ENCODE measurements at places on chromosomes 2 and 18. TPM values are rescaled to one million over a fixed set of nuclear protein-coding genes. Genes with fewer than 3 reads are reported as not detected.

- no peaks in the 10 kb centered on the region for H3K36me3 ChIP-seq
- H3K27me3 ChIP-seq: no peaks in the 10 kb centered on the region
- no peaks in the 10 kb centered on the region for H3K4me1 ChIP-seq
- no peak for DNase-seq
Observed at GRCh38 chr18:8224576-8224975, 384.7 kb upstream of the RAB12 start.

DNA sequence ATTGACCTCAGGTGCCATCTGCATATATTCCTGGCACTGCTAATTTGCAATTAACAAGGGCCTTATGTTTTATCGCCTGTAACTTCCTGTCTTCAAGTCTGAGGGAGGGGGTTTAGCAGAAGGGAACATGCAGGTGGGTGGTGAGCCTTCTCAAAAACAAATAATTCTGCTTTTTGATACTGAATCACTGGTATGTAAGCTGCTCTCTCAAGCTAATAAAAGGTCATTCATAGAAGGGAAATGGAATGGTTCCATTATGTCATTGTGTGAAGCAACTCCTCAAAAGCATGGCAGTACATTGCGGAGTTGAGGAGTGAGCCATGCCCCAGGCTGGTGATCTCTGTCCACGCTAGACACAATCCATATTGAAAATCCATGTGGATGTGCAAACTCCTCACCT is 414.8 kb upstream of the ID2 start:
- H3K4me3 ChIP-seq: no peak overlapping the region
- no peak for DNase-seq
- no peaks in the 10 kb centered on the region for H3K27me3 ChIP-seq
- peaks cover 4% of the 10 kb centered on the region for H3K4me1 ChIP-seq
- no peaks in the 10 kb centered on the region for H3K36me3 ChIP-seq

- H3K36me3 ChIP-seq: no peaks in the 10 kb centered on the region
- no peak for DNase-seq
- H3K4me1 ChIP-seq: no peaks in the 10 kb centered on the region
Observed at GRCh38 chr2:20396356-20397000, 45.8 kb upstream of the PUM2 start.

GRCh38 chr2:199197448-199197847 is 260.3 kb downstream of the SATB2 start:
- no peak for DNase-seq
- H3K4me3 ChIP-seq: no peak overlapping the region
- H3K4me1 ChIP-seq: no peaks in the 10 kb centered on the region

GRCh38 chr2:201183365-201183727 is 405 bp downstream of the CASP10 start:
- peaks cover 58% of the 10 kb centered on the region for H3K4me1 ChIP-seq
- no peak overlapping the region for H3K27ac ChIP-seq
- DNase-seq: no peak
- H3K27me3 ChIP-seq: no peaks in the 10 kb centered on the region
- H3K36me3 ChIP-seq: peaks cover 31% of the 10 kb centered on the region

- no peaks in the 10 kb centered on the region for H3K4me1 ChIP-seq
- H3K4me3 ChIP-seq: no peak overlapping the region
- peaks cover 2% of the 10 kb centered on the region for H3K27me3 ChIP-seq
- no peak overlapping the region for H3K27ac ChIP-seq
Observed at GRCh38 chr2:192183296-192183695, 11.4 kb downstream of the TMEFF2 start.

- H3K27ac ChIP-seq: no peak overlapping the region
- H3K27me3 ChIP-seq: no peaks in the 10 kb centered on the region
- H3K36me3 ChIP-seq: no peaks in the 10 kb centered on the region
- no peak for DNase-seq
Observed at GRCh38 chr2:133086176-133086575, 416.2 kb upstream of the LYPD1 start.

The RAB27B gene
- not detected for polyA plus RNA-seq

DNA sequence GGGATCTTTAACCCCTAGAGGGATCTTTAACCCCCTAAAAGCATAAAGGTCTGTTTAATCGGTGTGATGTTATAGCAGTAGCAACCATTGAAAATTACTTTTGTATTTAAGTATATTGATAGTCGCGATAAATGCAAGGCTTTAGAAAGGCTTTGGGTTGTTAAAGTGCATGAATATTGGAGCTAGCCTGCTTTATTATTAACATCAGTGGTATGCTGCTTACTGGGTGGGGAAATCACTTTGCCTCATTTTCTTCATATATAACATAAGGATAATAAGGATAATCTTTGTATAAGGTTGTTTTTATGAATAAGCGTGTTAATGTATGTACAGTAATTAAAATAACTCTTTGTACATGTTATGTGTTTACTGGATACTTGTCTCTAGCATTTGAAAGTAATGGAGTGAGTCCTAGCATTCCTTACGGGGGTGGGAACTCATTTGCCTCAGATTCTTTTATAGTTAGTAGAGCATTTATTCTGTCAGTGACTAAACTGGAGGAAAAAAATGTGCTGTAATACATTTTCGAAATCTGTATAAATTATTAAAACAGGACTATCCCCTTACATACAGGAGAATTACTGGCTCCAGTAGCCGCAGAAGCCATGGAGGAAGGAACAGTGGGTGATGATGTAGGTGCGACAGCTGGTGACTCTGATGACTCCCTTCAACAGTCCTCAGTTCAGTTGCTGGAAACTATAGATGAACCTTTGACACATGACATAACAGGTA is 122.2 kb downstream of the BIRC6 start:
- DNase-seq: no peak
- peaks cover 72% of the 10 kb centered on the region for H3K36me3 ChIP-seq
- no peak overlapping the region for H3K4me3 ChIP-seq
- no peak overlapping the region for H3K27ac ChIP-seq
- H3K4me1 ChIP-seq: peaks cover under 1% of the 10 kb centered on the region
- no peaks in the 10 kb centered on the region for H3K27me3 ChIP-seq

- no peaks in the 10 kb centered on the region for H3K4me1 ChIP-seq
- H3K27me3 ChIP-seq: no peaks in the 10 kb centered on the region
- H3K4me3 ChIP-seq: no peak overlapping the region
- DNase-seq: no peak
- H3K27ac ChIP-seq: no peak overlapping the region
Observed at GRCh38 chr2:30315391-30316063, 84.2 kb downstream of the LBH start.

- H3K36me3 ChIP-seq: no peaks in the 10 kb centered on the region
- no peak overlapping the region for H3K4me3 ChIP-seq
- no peaks in the 10 kb centered on the region for H3K4me1 ChIP-seq
- no peak overlapping the region for H3K27ac ChIP-seq
Observed at GRCh38 chr2:235024931-235025773, 73.3 kb downstream of the SH3BP4 start.

DNA sequence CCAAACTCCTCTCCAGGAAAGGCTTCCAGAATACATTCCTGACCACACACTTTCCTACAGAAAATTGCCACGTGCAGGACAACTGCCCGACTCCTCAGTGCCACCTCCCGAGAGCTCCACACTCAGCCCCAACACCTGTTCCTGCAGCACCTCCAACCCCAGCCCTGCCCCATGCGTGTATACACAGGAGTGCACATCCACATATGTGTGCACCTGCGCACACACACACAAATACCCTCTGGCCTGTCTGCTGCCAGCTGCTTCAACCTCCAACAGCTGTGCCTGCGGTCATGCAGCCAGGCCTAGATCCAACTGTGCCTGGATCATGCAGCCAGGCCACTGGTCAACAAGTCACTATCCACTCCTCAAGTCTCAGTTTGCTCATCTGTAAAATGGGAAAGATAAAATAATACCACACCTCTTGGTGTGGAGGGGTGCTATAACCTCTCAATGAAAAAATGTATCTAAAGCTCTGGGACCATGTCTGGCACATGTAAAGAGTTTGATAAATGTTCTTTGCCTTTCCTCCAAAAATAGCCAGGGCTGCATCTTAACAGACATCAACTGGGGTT is 152.1 kb upstream of the ID2 start:
- H3K27me3 ChIP-seq: no peaks in the 10 kb centered on the region
- H3K27ac ChIP-seq: no peak overlapping the region
- peaks cover 8% of the 10 kb centered on the region for H3K36me3 ChIP-seq

- H3K4me3 ChIP-seq: no peak overlapping the region
- H3K27ac ChIP-seq: no peak overlapping the region
- H3K36me3 ChIP-seq: no peaks in the 10 kb centered on the region
- peaks cover 6% of the 10 kb centered on the region for H3K27me3 ChIP-seq
- H3K4me1 ChIP-seq: no peaks in the 10 kb centered on the region
Observed at GRCh38 chr2:120871881-120872620, 136.4 kb downstream of the GLI2 start.

DNA sequence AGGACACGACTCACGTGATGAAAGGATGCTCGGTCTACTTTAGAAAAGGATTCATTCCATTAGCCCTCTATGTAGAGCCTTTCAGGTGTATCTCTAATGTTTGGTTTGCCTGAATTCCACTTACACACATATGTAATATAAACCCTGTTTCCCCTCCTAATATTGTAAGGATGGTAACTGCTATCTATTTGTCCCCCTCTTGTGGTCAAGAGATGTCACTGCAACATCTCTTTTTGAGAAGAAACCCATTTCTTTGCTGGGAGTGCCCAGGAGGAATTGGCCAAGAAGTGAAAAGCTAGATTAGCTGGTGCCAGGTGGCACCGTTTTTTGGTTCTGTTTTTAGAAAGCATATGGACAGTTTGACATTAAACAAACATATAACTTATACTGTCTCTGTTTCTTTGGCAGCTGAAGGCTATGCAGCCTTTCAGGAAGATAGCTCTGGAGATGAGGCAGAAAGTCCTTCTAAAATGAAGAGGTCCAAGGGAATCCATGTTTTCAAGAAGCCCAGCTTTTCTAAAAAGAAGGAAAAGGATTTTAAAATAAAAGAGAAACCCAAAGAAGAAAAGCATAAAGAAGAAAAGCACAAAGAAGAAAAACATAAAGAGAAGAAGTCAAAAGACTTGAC is 41.2 kb downstream of the RALBP1 start:
- H3K4me3 ChIP-seq: no peak overlapping the region
- H3K4me1 ChIP-seq: no peaks in the 10 kb centered on the region
- no peak overlapping the region for H3K27ac ChIP-seq
- peak; percentile 21 for DNase-seq

GRCh38 chr2:61732787-61733186 is 121.1 kb downstream of the FAM161A start:
- no peak overlapping the region for H3K4me3 ChIP-seq
- H3K27ac ChIP-seq: no peak overlapping the region
- H3K4me1 ChIP-seq: no peaks in the 10 kb centered on the region
- no peaks in the 10 kb centered on the region for H3K27me3 ChIP-seq
- no peak for DNase-seq

GRCh38 chr2:50547521-50547920 is 484.4 kb downstream of the NRXN1 start:
- DNase-seq: no peak
- no peaks in the 10 kb centered on the region for H3K4me1 ChIP-seq
- no peaks in the 10 kb centered on the region for H3K36me3 ChIP-seq
- no peak overlapping the region for H3K27ac ChIP-seq

GRCh38 chr18:52216666-52217065 is 123.3 kb upstream of the DCC start:
- H3K27me3 ChIP-seq: no peaks in the 10 kb centered on the region
- no peaks in the 10 kb centered on the region for H3K4me1 ChIP-seq
- no peak overlapping the region for H3K27ac ChIP-seq

DNA sequence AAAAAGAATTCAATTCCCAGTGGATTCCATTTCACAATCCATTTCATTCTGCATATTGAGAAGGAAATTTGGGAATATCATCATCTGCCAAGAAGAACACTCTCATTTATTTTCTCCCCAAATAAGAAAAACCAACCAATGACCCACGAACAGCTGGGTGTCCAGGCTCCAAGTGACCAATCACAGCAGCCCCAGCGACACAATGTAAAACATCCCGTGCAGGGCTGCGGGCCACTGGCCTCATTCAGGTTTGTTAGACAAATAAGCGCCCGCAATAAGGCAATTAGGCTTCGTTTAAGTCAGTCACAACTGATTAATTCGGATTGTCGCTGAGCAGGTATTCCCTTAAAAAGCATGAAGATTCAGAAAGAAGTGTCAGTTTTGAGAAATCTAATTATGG is 378.6 kb downstream of the EIPR1 start:
- no peak overlapping the region for H3K27ac ChIP-seq
- H3K4me3 ChIP-seq: no peak overlapping the region
- H3K27me3 ChIP-seq: no peaks in the 10 kb centered on the region
- DNase-seq: no peak
- no peaks in the 10 kb centered on the region for H3K4me1 ChIP-seq

The NMUR1 gene
- polyA plus RNA-seq: not detected

DNA sequence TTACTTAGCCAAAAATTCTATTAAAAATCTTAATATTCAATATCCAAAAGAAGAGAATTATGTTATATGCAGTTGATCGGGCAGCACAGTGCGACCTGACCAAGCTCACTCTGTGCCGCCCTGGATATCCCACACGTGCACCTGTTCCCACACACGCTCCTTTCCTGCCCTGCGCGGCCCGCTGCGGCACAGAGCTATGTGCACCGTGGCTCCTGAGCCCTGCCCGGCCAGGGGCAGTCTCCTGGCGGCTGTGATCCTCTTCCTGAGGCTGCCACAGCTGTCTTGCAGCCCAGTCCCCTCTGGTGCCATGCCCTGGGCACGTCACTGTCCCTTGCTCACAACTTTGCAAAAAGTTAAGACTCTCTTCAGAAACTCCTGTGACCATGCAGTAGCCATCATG is 29.3 kb downstream of the TRAPPC12 start:
- no peaks in the 10 kb centered on the region for H3K4me1 ChIP-seq
- no peaks in the 10 kb centered on the region for H3K27me3 ChIP-seq
- H3K27ac ChIP-seq: no peak overlapping the region
- no peak overlapping the region for H3K4me3 ChIP-seq
- H3K36me3 ChIP-seq: peaks cover 65% of the 10 kb centered on the region

The PAPOLG gene
- 8.0 TPM for polyA plus RNA-seq

The DCDC2C gene
- not detected for polyA plus RNA-seq

The DOK6 gene
- polyA plus RNA-seq: not detected

DNA sequence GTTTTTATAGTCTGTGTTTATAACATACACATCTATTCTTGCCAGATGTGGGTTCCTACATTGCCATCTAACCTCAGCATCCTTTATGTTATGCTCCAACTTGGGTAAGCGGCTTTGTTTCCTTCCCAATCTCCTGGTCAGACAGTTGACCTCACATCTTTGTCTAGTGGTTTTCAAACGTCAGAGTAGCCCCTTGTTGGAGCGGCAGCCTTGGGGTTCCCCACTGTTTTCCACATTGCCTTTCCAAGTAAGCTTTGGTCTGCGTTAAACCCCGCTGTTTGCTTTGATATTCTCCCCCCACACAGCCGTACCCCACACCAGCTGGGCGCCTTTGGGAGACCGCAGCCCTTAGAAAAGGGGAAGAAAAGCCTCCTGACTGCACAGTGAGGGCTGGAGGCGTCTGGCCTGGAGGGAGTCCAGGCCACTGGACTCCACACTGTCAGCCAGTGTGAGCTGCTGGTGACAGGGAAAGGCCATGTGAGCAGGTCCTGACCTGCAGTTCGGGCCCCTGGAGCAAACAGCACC is 83.3 kb downstream of the MALT1 start:
- peak; percentile 18 for DNase-seq
- H3K4me1 ChIP-seq: peaks cover 5% of the 10 kb centered on the region
- H3K27me3 ChIP-seq: no peaks in the 10 kb centered on the region
- no peak overlapping the region for H3K27ac ChIP-seq
- peaks cover 16% of the 10 kb centered on the region for H3K36me3 ChIP-seq

- no peak overlapping the region for H3K4me3 ChIP-seq
- H3K36me3 ChIP-seq: no peaks in the 10 kb centered on the region
- H3K27ac ChIP-seq: no peak overlapping the region
- H3K4me1 ChIP-seq: no peaks in the 10 kb centered on the region
- no peak for DNase-seq
- H3K27me3 ChIP-seq: no peaks in the 10 kb centered on the region
Observed at GRCh38 chr2:178924817-178925216, 117.6 kb upstream of the TTN start.

The GPR35 gene
- polyA plus RNA-seq: 30.6 TPM
